Stimulated activated CD8-positive, alpha-beta memory T cell treated with anti-CD3 and anti-CD28 coated beads, Interleukin-4, amount 100 ng/mL, for 1 hour (primary cell): ENCODE measurements at places on chromosomes 16 and 17.

DNA sequence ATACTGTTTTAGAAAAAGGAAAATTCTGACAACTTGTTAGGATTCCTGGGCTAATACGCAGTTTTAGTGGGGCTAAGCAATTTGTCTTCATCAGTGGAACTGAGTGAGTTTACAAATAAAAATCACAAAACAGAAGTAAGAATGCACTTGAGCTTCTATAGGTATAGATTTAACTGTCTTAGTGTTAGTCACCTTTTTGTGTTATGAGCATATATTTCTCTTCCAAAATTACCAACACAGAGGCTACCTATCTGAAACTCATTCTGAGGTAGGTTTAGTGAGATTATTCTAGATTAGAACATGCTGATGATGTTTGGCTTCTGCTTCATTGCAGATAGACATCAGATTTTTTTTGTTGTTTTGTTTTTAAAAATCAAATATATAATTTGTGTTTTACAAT is 23.2 kb downstream of the METTL9 start:
- no peak for DNase-seq

DNA sequence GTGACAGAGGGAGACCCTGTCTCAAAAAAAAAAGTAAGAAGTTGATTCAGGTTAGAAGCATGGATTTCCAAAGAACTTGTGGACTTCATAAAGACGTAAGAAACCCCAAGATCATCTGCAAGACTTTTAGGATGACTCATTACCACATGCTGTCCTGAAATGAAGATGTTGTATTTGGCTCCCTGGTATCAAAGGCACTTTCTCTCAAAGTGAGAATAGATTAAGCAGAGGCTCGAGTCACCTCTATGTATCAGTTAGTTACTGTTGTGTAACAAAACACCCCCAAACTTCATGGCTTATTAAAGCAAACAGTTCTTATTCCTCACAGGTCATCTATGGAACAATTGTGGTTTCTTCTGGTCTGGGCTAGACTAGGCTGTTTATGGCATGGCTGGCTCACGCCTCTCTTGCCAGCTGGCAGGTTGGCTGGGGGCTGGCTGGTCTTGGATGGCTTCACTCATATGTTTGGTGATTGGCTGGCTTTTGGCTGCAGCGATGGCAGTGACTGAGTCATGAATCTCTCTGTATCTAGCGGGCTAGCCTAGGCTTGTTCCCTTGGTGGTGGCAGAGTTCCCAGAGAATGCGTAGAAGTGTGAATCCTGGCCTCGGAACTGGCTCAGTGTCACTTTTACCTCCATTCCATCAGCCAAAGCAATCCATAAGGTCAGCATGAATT is 60.4 kb upstream of the MSI2 start:
- DNase-seq, result no peak

- DNase-seq, result no peak
Observed at GRCh38 chr17:36578671-36579070, 13.0 kb upstream of the DHRS11 start.

DNA sequence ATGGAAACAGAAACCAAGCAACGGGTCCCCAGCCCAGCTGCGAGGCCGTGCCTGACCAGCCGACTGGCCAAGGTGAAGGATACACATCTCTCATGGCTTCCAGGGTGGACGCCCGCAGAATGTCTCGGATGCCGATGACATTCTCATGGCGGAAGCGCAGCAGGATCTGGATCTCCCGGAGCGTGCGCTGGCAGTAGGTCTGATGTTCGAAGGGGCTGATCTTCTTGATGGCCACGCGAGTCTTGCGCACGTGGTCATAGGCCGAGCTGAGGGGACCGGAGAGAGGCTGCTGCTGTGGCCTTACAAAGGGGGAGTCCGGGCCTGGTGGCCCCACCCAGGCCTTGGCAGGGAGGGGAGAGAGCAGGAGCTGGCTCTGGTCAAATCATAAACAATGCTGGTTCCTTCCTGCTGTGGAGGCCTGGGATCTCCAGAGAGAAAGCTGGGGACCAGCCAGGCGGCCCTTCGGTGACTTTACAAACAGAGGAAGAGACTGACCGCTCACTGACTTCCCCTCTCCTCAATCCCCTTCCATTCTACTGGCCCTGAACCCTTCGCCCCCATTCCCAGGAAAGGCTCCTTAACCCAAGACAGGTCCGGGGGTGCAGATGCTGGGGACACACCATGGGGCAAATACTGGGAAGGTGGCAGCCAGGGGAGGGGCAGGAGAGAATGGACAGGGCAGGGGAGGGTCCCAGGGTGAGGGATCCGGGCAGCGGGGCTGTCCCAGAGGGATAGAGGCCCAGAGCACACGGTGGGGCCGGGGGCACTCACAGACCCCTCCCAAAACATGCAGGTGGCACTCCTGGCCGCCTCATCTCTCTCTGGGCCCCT is 1.1 kb downstream of the MAPK3 start:
- DNase-seq, result no peak

GRCh38 chr16:4426021-4426684 is 485 bp downstream of the DNAJA3 start:
- DNase-seq, result no peak

DNA sequence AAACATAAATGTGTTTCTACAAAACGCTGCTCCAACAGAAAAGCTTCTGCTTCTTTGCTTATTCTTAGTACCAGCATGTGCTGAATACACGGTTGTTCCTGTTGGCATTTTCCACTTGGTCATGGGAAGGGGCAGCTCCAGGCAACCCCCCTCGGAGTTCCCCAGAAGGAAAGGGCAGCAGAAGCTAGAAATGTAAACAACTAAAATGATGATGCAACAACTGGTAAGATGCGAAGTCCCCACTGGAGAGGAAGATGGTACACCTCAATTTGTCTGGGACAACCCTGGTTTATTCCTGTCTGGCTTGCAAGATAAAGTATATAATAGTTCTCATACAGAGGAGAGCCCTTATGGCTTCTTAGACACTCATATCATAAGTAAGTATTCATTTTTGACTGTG is 9.2 kb upstream of the CCL13 start:
- DNase-seq, result no peak

GRCh38 chr16:23847948-23848347 is 12.2 kb downstream of the PRKCB start:
- DNase-seq, result peak; percentile 17

GRCh38 chr16:87525352-87525751 is 32.5 kb upstream of the ZCCHC14 start:
- DNase-seq, result no peak

DNA sequence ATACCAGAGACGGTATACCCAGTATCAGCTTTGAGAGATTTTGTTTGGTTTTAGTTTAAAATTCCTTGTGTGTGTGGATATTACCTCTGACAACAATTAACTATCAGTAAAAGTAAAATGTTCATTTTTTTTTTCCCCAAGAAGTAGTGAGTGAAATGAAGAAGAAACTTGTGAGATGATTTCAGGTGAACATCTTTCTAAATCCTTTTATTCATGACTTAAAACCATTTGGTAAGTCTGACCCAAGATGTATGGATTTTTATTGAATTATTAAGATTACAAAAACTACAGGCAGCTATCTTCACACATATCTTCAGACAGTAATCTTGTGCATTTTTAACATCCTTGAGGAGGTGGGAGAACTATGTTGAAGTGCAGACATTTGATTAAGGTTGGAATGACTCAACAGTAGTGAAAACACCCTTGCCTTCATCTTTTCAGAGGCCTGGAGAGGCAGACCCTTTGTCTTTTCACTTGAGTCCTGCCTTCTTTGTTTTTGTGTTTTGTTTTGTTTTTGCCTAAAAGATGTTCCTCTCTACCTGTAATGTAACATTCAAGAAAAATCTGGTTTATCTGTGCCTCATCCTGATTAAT is 240.3 kb upstream of the TBX2 start:
- no peak for DNase-seq

- DNase-seq, result no peak
Observed at GRCh38 chr17:21213638-21214014, 335 bp downstream of the TMEM11 start.

GRCh38 chr17:19388791-19389785 is 2.1 kb upstream of the MFAP4 start:
- no peak for DNase-seq

- no peak for DNase-seq
Observed at GRCh38 chr17:40284085-40284713, 3.5 kb upstream of the CDC6 start.

- DNase-seq, result no peak
Observed at GRCh38 chr16:80803339-80804055, 901 bp downstream of the CDYL2 start.

DNA sequence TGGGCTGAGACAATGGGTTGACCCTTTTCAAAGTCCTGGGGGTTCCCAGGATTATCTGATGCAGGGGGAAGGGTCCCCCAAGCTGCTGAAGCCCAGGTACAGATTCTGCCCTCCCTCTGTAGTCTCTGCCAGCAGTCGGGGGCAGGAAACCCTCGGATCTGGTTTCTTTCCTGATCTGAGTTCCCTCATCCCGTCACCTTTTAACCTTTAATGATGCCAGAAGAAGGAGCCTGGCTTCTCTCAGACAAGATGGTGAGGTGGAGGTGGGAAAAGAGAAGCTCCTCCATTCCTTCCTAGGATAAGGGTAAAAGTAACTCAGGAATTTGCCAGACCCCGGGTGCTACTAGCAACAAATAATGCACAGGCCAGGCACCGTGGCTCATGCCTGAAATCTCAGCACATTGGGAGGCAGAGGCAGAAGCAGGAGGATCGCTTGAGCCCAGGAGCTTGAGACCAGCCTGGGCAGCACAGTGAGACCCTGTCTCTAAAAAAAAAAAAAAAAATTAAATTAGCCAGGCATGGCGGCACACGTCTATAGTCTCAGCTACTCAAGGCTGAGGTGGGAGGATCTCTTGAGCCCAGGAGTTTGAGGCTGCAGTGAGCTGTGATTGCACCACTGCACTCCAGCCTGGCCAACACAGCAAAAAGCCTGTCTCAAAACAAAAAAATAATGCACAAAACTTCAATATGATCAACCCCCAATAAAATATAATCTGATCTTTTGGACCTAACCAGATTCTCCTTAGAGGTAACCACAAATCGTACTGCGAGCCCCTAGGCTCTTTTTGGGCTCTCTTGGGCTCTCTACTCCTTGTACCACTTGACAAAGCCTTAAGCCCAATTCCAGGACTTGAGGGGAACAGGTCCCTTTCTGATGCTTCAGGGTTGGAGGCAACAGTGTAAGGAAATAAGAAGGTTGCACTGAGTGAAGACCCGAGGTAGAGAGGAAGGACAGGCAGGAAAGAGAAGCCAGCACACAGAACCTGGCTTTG is 5.7 kb downstream of the CDC42EP4 start:
- DNase-seq, result no peak

- no peak for DNase-seq
Observed at GRCh38 chr16:79298894-79299799, 301.4 kb downstream of the MAF start.
